Skin of body (tissue), 3 donors: ENCODE measurements at places on chromosomes 4 and X. TPM values are rescaled to one million over a fixed set of nuclear protein-coding genes. Genes with fewer than 3 reads are reported as not detected.
A peak's percentile ranks its signal among the peaks of the same experiment; 100 is the strongest.

TBC1D25 gene
- 4.8 TPM for total RNA-seq

NSUN7 gene
- total RNA-seq = 2.7 TPM

GRCh38 chrX:141185366-141185765, 8.4 kb upstream of the LDOC1 start:
- DNase-seq = no peak

- DNase-seq = no peak
Observed at GRCh38 chrX:63750811-63751210, 34.2 kb downstream of the ARHGEF9 start.

GRCh38 chrX:123331859-123332258, 147.8 kb downstream of the GRIA3 start:
- no peak for DNase-seq

GRCh38 chrX:13816643-13817627, at the start of gene GPM6B:
Gene GPM6B (minus strand): TSS chrX:13817093. CDS start chrX:13816904, 189 bp downstream.
- no peak for DNase-seq

DNA sequence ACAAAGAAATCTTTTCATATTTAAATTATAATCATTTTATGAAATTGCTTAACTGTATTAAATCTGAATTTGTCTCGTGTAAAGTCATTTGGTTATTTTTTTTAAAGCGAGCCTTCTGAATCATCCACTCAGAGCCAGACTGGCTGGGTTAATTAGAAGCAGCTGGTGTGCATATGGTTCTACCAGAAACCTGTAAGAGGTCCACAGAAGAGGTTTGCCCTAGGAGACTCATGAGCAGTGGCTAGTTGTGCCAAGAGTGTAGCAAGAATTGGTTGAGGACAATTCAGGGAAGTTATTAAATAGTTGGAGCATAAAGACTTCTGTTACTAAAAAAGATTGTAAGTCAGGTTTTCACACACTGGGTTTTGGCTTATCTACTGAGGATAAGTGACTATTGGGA, 267.4 kb downstream of the IL1RAPL2 start:
- DNase-seq = no peak

DNA sequence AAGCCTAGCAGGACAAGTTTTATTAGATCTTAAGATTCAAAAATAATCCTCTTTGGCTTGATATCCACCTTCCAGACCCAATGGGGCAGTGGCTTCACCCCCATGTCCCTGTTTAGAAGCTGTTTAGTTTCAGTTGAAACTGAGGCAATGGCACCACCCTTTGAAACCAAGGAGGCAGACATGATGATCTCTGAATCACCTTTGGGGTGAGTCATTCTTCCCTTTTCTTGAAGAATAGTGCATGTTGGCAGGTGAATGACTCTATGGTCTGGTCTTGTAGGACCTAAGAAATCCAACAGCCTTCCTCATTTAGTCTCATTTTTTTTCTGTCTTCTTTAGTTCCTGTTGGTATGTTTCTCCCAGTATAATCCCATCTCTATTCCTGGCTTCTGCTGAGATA, 29.5 kb upstream of the BMP15 start:
- no peak for DNase-seq

CCKAR gene
- total RNA-seq = 0.49 TPM

- peak; percentile 15 for DNase-seq
Observed at GRCh38 chrX:24023972-24024669, 2.9 kb downstream of the KLHL15 start.
